ENCODE measurements at places on chromosomes 13 and 19. TPM values are rescaled to one million over a fixed set of nuclear protein-coding genes. Genes with fewer than 3 reads are reported as not detected.
A peak's percentile ranks its signal among the peaks of the same experiment; 100 is the strongest.

- no peak for DNase-seq
Observed at GRCh38 chr13:43953370-43953769, 73.7 kb downstream of the LACC1 start.

GRCh38 chr19:1315470-1316166 lies 29.9 kb downstream of the EFNA2 start:
- DNase-seq, result no peak

DNA sequence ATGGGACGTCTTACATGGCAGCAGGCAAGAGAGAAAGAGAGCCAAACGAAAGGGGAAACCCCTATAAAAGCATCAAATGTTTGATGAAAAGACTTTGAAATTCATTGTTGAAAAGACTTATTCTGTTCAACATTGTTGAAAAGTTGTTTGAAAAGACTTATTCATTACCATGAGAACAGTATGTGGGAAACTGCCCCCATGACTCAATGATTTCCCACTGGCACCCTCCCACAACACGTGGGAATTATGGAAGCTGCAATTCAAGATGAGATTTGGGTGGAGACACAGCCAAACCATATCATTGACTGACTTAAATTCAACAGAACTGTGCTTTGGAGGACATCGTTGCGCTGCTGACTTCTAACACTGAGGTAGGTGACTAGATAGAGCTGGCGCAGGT lies 48.0 kb upstream of the RCBTB2 start:
- no peak for DNase-seq

DNA sequence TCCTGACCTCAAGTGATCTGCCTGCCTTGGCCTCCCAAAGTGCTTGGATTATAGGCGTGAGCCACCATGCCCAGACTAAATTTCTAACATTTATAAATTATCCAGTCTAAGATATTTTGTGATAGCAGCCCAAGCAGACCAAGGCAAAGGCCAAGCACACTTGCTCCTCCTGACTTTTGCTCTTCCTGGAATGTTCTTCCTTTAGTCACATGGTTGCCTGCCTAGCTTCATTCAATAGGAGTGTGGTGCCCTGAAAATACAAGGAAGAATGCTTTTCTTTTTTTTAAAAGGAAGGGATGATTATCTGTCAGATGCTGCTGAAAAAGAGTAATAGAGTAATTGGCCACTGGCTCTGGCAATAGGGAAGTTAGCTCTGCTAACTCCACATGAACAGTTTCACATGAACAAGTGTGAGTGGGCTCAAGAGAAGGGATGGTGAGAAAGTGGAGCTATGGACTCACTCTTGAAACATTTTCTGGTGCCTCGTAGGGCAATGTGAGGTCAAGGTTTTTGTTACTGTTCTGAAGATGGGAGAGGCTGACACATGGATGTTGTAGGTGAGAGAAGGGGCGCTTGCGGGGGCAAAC lies 47.1 kb downstream of the USPL1 start:
- no peak for DNase-seq

- peak; percentile 51 for DNase-seq
Observed at GRCh38 chr13:99370481-99371275, 63.5 kb upstream of the GPR183 start.

The CCDC169 gene
- total RNA-seq, result 0.60 TPM

The GNG7 gene
- 5.1 TPM for total RNA-seq

DNA sequence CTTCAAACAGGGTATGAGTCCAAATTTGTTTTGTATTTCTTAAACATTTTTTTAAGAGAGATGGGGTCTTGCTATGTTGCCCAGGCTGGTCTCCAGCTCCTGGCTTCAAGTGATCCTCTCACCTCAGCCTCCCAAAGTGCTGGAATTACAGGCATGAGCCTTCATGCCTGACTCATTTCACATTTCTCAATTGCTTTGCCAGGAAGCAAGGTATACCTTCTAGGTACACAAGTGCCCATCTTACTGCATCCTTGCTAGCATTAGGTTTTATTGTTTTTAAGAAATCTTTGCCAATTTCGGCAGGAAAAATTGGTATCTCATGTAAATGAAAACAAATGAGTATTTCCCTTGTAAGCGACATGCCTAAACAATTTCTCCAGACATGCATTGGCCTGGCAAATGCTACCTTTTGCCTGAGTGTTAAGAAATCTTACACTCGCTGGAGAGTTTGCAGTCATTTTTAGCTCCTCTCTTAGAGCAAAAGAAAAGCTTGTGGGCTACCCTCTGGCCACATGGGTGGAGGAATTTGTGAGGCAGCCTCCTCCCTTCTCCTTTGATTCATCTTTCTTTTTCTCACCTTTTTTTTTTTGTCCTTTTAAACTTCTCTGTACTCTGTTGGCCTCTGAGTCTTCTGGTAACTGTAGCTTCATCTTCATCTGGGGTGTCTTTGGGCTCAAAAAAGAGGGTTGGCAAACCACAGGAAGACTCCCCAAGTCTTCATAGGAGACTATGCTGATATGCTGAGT lies 33.0 kb downstream of the ACTL9 start:
- DNase-seq, result no peak

DNA sequence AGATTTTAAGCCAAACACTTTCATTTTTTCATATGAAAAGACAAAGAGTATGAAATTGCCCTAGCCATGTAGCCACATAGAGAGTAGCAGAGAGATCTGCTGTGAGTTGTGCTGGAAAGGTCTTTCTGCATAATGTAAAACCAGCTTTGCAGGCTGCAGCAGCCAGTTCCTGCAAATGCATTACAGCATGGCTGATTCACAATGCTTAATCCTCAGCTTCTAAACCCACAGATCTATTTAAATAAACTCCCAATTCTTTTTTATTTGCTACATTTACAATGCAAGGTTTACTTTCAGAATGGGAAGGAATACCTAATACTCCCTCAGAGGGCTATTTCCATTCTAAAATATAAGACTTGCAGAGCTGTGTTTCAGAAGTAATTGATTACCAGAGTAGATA lies 185.6 kb upstream of the STARD13 start:
- DNase-seq, result no peak

DNA sequence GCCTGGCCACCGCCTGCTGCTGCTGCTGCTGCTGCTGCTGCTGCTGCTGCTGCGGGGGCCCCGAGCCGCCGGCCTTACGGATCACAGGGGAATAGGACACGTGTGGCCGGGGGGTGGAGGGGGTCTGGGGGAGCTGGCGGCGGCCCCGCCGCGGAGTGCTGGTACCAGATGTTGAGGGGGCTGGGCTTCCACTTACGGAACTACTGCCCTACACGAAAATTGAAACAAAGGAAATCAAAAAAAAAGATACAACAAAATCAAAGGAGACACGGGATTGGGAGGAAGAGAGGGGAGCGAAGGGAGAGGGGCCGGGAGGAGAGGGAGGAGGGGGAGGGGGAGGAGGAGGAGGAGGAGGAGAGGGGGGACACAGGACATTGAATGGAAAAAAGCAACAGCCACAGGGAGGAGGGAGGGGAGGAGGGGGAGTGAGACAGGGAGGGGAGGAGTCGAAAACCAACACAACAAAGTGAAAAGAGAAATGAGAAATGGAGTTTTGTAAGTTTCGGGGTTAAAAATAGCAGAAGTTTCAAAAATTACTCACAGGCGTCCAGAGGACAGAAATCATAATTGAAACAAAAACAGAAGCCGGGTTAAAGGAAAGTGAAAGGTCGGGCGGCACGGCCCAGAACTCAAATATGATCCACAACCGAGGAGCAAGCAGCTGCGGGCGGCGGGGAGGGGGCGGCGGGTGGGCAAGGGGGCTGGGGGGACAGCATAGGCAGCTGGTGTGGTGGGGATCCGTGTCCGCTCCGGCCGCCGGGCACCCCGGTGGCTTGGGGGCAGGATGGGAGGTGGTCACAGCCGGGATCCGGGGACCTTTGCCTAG lies 57.8 kb downstream of the IER2 start:
- DNase-seq, result no peak

DNA sequence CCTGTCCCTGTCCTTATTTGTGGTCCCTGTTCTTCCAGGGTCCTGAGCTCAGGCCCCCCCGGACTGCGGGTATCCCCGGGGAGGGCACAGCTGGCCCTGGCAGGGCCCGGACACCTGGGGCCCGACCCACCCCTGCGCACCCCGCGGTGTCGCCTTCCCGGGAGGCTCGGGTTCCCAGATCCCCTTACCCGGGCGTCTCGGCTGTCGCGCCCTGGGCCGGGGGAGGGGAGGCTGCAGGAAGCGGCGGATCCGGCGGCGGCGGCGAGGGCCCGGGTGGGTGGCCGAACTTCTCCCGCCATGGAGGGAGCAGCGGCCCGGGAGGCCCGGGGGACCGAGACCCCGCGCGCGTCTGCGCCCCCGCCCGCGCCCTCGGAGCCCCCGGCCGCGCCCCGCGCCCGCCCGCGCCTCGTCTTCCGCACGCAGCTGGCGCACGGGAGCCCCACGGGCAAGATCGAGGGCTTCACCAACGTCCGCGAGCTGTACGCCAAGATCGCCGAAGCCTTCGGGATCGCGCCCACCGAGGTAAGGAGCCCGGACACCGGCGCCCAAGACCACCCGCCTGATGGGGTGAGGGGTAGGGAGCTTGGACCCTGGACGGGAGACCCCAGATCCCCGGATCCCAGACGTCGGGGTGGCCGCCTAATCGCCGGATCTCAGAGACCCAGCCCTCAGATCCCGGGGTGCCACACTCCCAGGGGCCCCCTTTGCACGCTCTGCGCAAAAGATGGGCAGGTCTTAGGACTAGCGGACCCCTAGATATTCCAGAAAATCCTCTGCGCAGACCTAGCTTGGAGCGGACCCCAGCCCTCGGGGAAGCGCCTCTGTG lies at the start of gene GIPC3:
TSS of gene GIPC3 (plus strand) at position 178 of the 826 bp plus-strand sequence. CDS start at position 298, 120 bp downstream.
- no peak for DNase-seq

DNA sequence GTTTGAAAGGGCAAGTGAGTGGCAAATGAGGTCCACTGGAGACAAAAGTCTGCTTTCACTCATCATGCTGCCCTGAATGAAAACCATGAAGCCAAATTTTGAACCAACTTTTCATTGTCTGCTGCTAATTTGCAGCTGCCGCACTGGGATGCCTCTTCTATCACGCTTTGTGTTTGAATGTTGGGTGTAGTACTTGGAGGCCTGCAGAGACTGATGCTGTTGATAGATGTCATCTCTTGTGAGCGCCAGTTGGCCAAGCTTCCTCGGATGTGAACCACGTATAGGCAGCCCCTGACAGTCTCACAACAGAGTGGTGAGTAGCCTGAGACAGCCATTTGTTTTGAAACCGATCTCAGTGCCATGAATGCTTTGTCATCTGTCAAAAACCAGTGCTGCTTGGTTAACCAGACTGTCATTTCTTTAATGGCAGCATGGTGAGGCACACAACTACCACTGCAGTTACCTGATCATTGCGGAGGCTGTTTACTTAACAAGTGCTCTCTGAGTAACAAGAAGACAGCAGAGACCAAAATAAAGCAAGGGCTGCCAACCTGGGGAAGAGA lies 31.2 kb upstream of the SLC10A2 start:
- no peak for DNase-seq

DNA sequence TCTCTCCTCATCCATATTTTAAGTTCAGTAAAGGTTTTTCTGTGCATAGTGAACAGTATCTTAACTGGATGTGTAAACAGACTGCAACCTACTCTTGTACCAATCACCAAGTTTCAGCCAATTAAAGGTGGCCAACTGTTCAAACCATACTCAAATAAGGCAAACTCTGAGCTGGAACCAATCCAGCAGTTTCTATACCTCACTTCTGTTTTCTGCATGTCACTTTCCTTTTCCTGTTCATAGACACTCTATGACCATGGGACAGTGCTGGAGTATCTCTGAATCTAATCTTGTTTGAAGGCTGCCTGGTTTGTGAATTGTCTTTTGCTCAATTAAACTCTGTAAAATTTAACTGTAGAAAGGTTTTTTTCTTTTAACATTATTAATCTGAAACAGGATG lies 470.3 kb upstream of the SLITRK6 start:
- no peak for DNase-seq

DNA sequence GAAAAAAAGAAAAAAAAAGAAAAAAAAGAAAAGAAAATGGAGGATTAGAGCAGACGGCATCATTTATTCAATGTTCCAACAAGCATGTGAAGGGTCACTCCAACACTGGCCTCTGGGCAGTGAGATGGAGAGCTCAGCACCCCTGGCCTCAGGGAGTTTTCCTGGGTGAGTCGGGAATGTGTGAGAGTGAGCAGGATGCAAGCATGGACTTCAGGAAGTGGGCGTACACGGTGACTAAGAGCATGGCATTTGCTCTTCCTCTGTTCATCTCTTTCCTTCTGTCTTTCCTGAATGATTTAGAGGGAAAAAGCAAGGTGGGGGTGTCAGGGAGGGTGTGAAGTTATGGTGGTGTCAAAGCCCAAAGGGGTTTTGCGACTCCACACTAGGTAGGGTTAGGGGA lies 682 bp upstream of the CABP5 start:
- DNase-seq, result no peak

GRCh38 chr13:25923217-25924085 lies 128.4 kb downstream of the SHISA2 start:
- DNase-seq, result no peak

DNA sequence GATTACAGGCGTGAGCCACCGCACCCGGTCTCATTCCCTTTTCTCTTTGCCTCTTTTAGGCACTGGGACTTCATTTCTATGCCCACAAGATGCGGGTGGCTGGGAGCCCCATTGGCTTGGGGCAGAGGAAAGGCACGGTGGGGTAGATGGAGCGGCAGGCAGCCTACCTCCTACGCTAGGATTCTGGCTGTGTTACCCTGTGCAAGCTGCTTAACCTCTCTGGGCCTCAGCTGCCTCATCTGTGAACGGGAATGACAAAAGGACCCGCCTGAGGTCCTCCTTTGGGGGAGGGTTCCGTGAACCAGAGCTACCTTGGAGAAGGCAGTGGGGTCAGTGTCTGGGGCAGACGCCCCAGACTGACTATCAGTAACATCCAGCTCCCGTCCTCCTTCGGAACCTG lies 9.3 kb upstream of the LINGO3 start:
- no peak for DNase-seq

GRCh38 chr13:90867336-90867683 lies 480.2 kb upstream of the MIR17HG start:
- DNase-seq, result no peak

- DNase-seq, result no peak
Observed at GRCh38 chr13:54124700-54125099, 1096.1 kb downstream of the OLFM4 start.

The NPAS1 gene
- total RNA-seq, result 0.99 TPM

GRCh38 chr13:19634256-19634740 lies 839 bp downstream of the MPHOSPH8 start:
- DNase-seq, result no peak

DNA sequence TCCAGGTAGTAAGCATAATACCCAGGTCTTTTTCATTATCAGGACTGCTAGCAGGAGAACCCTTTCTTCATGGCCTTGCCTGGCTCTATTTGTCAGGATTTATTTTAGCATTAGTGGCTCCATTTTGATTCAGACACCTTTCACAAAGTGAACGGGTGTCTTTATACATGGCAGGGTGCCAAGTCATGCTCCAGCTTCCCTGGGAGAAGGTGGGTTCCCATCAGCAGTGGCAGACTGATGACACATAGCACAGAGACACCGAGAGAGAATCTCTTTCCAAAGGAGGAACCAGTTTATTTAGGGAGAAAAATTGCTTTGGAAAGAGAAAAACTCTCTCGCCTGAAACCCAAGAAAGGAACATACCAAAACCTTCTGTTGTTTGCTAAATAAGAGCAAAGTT lies 135.3 kb upstream of the TMTC4 start:
- no peak for DNase-seq

- DNase-seq, result no peak
Observed at GRCh38 chr13:41641429-41641828, 184.1 kb downstream of the RGCC start.

The ZNF285 gene
- 5.3 TPM for total RNA-seq
